Muscle of arm (tissue), 14 donors: ENCODE measurements at places on chromosomes 1 and 21. TPM values are rescaled to one million over a fixed set of nuclear protein-coding genes. Genes with fewer than 3 reads are reported as not detected.

Gene COL11A1
- polyA plus RNA-seq = 37.8 TPM

Gene AGBL4
- polyA plus RNA-seq = 0.13 TPM

Gene PLCH2
- polyA plus RNA-seq = 0.45 TPM

Gene LCE1A
- not detected for polyA plus RNA-seq

Gene S100B
- 22.6 TPM for polyA plus RNA-seq

Gene SPRR2E
- not detected for polyA plus RNA-seq

Gene MCOLN2
- not detected for polyA plus RNA-seq

Gene DNASE2B
- polyA plus RNA-seq = 0.19 TPM

Gene OPTC
- polyA plus RNA-seq = not detected

Gene ETV3L
- not detected for polyA plus RNA-seq

Gene ADAMTS4
- polyA plus RNA-seq = 7.2 TPM

Gene LRRC53
- not detected for polyA plus RNA-seq

Gene AADACL3
- not detected for polyA plus RNA-seq

Gene RHEX
- polyA plus RNA-seq = not detected

Gene AGRN
- 43.5 TPM for polyA plus RNA-seq

Gene SPRR2A
- polyA plus RNA-seq = not detected

Gene OR2T33
- not detected for polyA plus RNA-seq

Gene PIK3C2B
- polyA plus RNA-seq = 20.5 TPM

Gene EVA1B
- polyA plus RNA-seq = 32.5 TPM

Gene PCP4
- polyA plus RNA-seq = 2.3 TPM

Gene TMEM81
- 2.9 TPM for polyA plus RNA-seq

Gene SMCP
- not detected for polyA plus RNA-seq

Gene F13B
- polyA plus RNA-seq = 0.12 TPM

Gene POGZ
- 89.0 TPM for polyA plus RNA-seq

Gene CD58
- polyA plus RNA-seq = 11.1 TPM

Gene HSD11B1
- 0.16 TPM for polyA plus RNA-seq

Gene TRIM63
- polyA plus RNA-seq = 13.4 TPM

Gene FOXD2
- polyA plus RNA-seq = 0.20 TPM

Gene DENND2C
- polyA plus RNA-seq = 3.8 TPM

Gene ZNF648
- 0.20 TPM for polyA plus RNA-seq

Gene VAMP4
- 11.8 TPM for polyA plus RNA-seq
